Memory B cell (primary cell): ENCODE measurements at places on chromosomes 7 and 10.

- H3K36me3 ChIP-seq: no peaks in the 10 kb centered on the region
- H3K4me1 ChIP-seq: no peaks in the 10 kb centered on the region
- H3K27me3 ChIP-seq: peaks cover 4% of the 10 kb centered on the region
- no peak for DNase-seq
Measured at GRCh38 chr7:48300301-48300700, 129.0 kb downstream of the ABCA13 start.

- no peak for DNase-seq
- H3K27me3 ChIP-seq: no peaks in the 10 kb centered on the region
- H3K4me3 ChIP-seq: no peak overlapping the region
Measured at GRCh38 chr10:52578871-52579405, 193.6 kb downstream of the MBL2 start.

DNA sequence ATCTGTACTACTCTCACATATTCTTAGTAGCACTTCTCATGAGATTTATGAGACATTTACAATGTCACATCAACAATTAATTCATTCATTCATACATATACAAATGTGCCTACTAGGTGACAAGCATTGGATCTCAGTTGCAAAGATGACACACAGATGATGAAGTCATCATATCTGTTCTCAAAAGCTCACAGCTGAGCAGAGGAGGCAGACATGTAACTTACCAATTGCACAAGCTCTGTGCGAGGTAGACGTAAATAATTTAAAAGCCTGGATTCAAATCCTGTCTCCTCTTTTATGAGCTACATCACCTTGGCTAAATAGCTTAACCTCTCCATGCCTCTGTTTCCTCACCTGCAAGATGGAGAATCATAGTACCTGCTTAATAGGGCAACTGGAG, 109.4 kb upstream of the FAM133B start:
- H3K4me3 ChIP-seq: no peak overlapping the region
- H3K27me3 ChIP-seq: no peaks in the 10 kb centered on the region
- no peaks in the 10 kb centered on the region for H3K4me1 ChIP-seq
- DNase-seq: no peak
- H3K36me3 ChIP-seq: no peaks in the 10 kb centered on the region

- H3K36me3 ChIP-seq: no peaks in the 10 kb centered on the region
- peaks cover 5% of the 10 kb centered on the region for H3K4me1 ChIP-seq
- DNase-seq: no peak
- H3K27ac ChIP-seq: no peak overlapping the region
- H3K4me3 ChIP-seq: no peak overlapping the region
Measured at GRCh38 chr7:23222439-23223030, 24.0 kb upstream of the GPNMB start.

DNA sequence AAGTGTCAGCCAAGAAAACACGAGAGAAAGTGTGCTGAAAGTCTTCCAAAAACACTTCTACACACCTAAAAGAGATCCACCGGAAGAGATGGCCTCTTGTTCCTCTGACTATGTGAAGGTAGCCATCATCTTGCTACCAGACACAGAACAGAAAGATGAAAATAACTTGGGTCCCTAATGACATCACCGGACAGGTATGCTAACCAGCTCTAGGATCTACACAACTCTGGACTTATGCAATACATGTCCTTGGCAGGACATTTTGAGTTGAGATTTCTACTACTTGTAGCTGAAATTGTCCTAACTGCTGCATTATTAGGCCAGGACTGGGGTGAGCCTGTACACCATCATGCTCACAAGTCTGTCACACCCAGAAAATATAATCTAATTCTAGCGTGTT, 358.7 kb downstream of the ELMO1 start:
- H3K4me3 ChIP-seq: no peak overlapping the region
- no peak for DNase-seq
